ENCODE measurements at places on chromosomes 16 and 17.

DNA sequence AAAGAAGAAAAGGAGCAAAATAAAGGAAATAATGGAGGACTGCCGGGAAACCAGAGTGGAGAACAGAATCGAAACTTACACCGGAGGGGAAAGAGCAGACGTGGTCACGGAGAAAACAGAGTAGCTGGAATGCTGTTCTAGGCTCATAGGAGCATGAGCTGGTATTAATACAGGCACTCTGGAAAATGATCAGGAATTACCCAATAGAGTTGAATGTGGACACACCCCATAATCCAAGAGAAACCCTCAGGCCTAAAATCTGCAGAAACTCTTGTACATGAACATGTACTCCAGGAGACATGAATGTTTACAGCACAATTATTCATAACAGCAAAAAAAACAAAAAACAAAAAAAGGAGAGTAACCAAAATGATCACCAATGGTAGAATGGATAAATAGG is 77.7 kb downstream of the RPH3AL start:
- DNase-seq, result no peak

- DNase-seq, result no peak
Measured at GRCh38 chr16:12025926-12026325, 49.4 kb downstream of the SNX29 start.

GRCh38 chr17:66413559-66414520 is 111.4 kb downstream of the PRKCA start:
- no peak for DNase-seq

GRCh38 chr17:82320956-82321927 is 3.8 kb upstream of the CD7 start:
- DNase-seq, result no peak

DNA sequence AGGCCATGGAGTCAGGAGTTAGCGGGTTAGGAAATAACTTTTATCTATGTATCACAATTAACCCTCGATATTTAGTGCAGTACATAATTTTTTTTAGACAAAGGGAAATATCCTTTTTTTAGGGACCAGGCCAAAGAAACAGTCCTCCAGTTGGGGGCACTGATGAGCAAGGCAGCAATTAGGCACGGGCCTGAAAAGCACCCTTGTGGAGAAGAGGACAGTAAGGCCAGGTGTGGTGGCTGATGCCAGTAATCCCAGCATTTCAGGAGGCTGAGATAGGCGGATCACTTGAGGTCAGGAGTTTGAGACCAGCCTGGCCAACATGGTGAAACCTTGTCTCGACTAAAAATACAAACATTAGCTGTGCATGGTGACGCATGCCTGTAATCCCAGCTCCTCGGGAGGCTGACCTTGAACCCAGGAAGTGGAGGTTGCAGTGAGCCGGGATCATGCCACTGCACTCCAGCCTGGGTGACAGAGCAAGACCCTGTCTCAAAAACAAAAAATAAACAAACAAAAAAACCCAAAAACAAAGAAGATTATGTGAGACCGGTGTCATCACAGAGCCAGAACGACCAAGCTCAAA is 158.3 kb upstream of the NOL11 start:
- no peak for DNase-seq

GRCh38 chr17:32388613-32389459 is 38.9 kb downstream of the ZNF207 start:
- DNase-seq, result no peak

DNA sequence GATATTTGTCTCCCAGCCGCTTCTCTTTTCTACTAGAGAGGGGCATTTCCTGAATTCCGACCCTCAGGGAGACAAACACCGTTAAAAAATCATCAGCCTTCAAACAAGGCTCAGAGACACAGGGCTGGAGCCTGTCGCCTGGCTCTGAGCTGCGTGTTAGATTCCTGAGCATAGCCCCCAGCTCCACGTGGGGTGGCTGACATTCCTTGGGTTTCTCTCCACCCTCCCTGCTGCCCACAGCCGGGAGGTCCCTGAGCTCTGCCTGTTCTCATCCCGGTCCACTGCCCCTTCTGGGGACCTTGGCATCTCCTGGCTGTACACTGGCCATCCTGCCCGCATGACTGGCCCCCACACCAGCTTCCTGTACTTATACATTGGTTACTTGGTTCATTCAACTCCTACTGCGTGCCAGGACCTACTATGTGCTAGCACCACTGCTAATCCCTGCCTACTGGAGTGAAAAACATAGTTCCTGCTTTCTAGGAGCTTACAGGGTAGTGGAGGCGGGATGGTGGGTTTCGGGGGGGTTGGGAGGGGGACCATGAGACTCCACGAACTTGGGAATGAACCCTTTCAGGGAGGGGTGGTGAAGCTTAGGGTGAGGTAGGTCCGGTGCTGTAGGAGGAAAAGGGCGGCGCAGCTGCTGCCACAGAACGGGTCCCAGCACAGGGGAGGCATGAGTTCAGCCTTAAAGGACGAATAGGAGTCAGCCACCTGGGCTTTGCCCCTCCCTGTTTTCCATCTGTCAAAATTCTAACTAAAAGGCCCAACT is 52.1 kb upstream of the TMEM132E start:
- DNase-seq, result no peak

- no peak for DNase-seq
Measured at GRCh38 chr16:24152826-24153225, 103.3 kb upstream of the CACNG3 start.
